ENCODE measurements at places on chromosomes 4 and X.

DNA sequence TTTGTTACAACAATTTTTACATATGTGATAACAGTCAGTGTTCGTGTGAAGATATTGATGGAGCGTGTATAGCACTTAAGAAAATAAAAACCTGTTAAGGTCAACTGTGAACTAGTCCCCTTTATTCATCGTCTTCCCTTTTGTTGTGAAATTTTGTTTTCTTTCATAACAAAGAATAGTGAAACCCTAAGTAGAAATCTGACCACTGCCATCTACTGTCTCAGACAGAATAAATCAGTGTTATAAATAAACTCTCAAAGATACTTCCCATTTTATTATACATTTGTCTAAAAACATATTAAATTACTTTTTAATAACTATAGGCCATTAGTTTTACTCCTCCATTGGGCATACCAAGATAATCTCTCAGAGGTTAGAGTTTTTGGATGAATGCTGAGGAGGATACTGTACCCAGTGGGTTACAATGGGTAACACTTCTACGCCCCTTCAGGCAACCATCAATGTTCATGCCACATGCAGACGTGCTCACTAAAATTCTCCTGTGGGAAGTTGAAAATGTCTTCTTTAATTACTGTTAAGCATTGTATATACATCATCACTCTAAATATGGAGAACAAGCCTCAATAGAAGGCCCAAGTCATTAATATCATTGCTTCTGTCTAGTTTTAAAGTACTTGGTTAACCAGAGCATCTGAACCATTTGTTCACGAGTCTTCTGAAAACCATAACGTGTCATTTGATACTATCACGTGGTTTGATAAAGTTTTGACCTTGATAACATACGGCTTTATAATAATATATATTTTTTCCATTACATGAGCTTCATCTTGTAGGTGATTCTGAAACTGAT, 171.2 kb downstream of the TMA16 start:
- no peak for DNase-seq

DNA sequence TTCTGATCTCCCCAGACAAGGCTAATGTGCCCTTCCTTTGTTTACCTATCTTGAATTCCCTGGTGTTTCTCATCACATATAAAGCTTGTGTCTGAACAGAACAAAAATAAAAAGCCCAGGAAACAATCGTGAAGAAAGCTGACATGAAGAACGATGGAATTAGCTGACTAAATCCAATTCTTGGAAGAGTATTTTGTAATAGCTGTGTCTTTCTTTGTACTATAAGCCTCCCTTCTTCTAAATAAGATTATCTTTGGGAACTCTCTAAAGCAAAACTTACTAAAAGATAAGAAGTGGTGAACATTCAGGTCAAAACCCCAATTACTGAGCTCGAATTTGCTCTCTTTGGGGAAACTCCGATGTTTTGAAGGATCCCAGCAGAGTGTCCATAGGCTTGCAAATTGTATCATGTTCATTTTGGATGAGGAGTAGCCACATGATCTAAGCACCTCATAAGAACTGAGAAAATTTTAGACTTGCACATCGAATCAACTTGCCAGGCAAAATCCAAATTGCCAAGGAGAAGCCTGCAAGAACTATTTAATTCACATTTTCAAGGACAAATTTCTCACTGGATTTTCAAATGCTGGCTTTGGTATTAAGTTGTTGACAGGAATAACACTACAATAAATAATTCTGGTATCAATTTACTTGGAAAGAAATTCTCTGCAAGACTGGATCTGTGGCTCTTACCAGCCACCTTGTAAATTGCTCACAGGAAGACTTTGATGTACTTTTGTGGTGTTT, 106.2 kb downstream of the LNX1 start:
- DNase-seq = no peak

GRCh38 chr4:72440386-72440785, 128.6 kb downstream of the ADAMTS3 start:
- no peak for DNase-seq

GRCh38 chr4:15676899-15677298, 4.7 kb upstream of the FAM200B start:
- no peak for DNase-seq

- DNase-seq = no peak
Measured at GRCh38 chr4:149993030-149993429, 85.2 kb upstream of the DCLK2 start.
